Testis (tissue), 5 donors: ENCODE measurements at places on chromosomes 2 and 18.

- H3K36me3 ChIP-seq: no peaks in the 10 kb centered on the region
- H3K27me3 ChIP-seq: no peaks in the 10 kb centered on the region
- H3K4me1 ChIP-seq: no peaks in the 10 kb centered on the region
- DNase-seq: no peak
- no peak overlapping the region for H3K4me3 ChIP-seq
- H3K27ac ChIP-seq: no peak overlapping the region
Observed at GRCh38 chr2:5925604-5926003, 233.4 kb downstream of the SOX11 start.

GRCh38 chr2:27591745-27592144, 8.9 kb downstream of the ZNF512 start:
- no peak overlapping the region for H3K4me3 ChIP-seq
- H3K27me3 ChIP-seq: no peaks in the 10 kb centered on the region
- H3K27ac ChIP-seq: no peak overlapping the region

- H3K4me1 ChIP-seq: no peaks in the 10 kb centered on the region
- no peaks in the 10 kb centered on the region for H3K36me3 ChIP-seq
- H3K4me3 ChIP-seq: no peak overlapping the region
- no peak overlapping the region for H3K27ac ChIP-seq
Observed at GRCh38 chr18:12821408-12821807, 62.6 kb downstream of the PTPN2 start.

GRCh38 chr18:26653943-26654615, 105.7 kb upstream of the KCTD1 start:
- no peak overlapping the region for H3K4me3 ChIP-seq
- no peak overlapping the region for H3K27ac ChIP-seq
- no peaks in the 10 kb centered on the region for H3K27me3 ChIP-seq
- peaks cover 9% of the 10 kb centered on the region for H3K4me1 ChIP-seq
- no peak for DNase-seq

- no peaks in the 10 kb centered on the region for H3K27me3 ChIP-seq
- H3K4me1 ChIP-seq: no peaks in the 10 kb centered on the region
- no peak overlapping the region for H3K27ac ChIP-seq
Observed at GRCh38 chr2:144143294-144144151, 376.4 kb downstream of the ZEB2 start.

DNA sequence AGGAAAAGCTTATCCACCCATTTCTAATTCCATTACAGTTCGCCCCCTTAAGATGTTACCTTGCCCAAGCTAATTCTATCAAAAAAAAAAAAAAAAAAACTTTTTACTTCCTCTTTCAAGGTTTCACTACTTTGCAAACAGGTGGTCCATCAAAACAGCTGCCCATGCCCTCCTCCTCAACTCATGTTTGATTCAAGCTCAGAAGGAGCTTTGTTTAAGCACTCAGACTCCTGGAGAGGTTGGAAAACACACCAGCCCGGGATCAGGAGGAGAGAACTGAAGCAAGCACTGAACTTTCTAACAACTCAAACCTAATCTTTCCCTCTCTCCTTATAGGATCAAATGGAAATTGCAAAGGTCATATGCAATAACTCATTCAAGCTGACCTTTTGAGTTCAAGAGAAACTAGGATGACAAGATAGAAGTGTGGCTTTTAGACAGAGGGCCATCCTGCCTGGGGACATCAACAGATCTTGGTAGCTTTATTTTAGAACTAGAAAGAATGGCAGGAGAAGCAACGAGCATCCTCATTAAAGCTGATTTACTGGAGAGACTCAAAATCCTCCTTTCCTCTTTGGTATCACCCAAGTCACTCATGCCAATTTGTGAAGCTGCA, 28.3 kb upstream of the FZD7 start:
- no peak overlapping the region for H3K4me3 ChIP-seq
- no peak overlapping the region for H3K27ac ChIP-seq
- H3K27me3 ChIP-seq: no peaks in the 10 kb centered on the region
- H3K4me1 ChIP-seq: no peaks in the 10 kb centered on the region
- no peaks in the 10 kb centered on the region for H3K36me3 ChIP-seq

DNA sequence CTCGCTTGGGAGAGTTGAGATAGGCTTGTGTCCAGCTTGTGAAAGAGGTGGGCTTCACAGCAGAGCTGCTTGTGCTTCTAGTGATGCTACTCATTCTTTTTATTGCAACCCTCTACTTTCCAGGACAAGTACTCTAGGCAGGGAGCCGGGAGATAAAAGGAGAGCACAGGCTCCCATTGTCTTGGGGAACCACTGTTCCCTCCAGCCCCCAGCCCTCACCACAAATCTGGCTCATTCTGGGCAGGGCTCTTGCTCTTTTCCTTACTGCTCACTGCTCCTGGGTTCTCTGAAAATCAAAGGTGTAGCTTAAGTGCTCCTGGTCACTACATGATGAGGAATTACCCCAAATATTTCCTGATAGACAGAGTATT, 81.4 kb downstream of the CABYR start:
- no peak overlapping the region for H3K4me3 ChIP-seq
- no peaks in the 10 kb centered on the region for H3K36me3 ChIP-seq
- no peaks in the 10 kb centered on the region for H3K27me3 ChIP-seq
- peaks cover 4% of the 10 kb centered on the region for H3K4me1 ChIP-seq
- no peak for DNase-seq

GRCh38 chr2:168210895-168211570, 36.4 kb downstream of the STK39 start:
- no peaks in the 10 kb centered on the region for H3K36me3 ChIP-seq
- no peaks in the 10 kb centered on the region for H3K27me3 ChIP-seq
- DNase-seq: no peak
- no peak overlapping the region for H3K4me3 ChIP-seq
- no peaks in the 10 kb centered on the region for H3K4me1 ChIP-seq
